ENCODE measurements at places on chromosomes 12 and 14.
A peak's percentile ranks its signal among the peaks of the same experiment; 100 is the strongest.

GRCh38 chr12:96255077-96255476 lies 60.9 kb downstream of the ELK3 start:
- DNase-seq = peak; percentile 40

DNA sequence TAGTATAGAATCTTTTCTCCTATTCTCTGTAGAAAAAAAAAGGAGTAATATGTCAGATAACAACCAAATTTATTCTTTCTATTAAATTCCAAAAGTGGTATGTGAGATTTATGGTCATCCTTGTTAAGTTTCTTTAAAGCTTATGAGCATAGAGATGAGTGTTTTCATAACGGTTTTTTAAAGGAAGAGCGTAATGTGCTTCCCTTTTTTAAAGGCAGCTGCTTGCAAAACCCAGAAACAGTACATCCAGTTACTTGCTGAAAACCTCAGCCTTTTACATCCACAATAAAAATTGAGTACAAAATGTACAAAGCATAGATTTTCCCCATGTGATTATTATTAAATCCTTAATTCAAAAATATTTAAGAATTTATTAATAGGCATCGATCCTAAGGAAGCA lies 53.6 kb upstream of the CD163 start:
- DNase-seq = no peak

GRCh38 chr14:99212646-99213045 lies 59.4 kb downstream of the BCL11B start:
- no peak for DNase-seq

GRCh38 chr12:48978291-48978740 lies at the start of gene WNT1:
TSS of gene WNT1 (plus strand) at chr12:48978322. CDS start at chr12:48978651, 329 bp downstream.
- DNase-seq = no peak

DNA sequence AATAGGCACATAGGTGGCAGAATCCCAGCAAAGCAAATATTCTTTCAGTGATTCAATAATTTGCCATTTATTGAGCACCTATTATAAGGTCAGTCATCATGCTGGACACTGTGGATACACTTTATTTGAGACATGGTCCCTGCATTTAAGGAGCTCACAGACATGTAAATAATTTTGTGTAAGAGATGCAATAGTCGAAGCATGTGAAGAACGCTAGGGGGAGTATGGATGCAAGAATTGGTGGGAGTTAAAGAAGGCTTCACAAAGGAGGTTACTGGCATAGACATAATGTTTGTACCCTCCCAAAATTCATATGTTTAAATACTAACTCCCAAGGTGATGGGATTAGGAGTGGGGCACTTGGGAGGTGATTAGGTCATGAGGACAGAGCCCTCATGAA lies 260.6 kb upstream of the GARIN6 start:
- DNase-seq = peak; percentile 18

- no peak for DNase-seq
These were observed 61.9 kb downstream of the SMUG1 start for GRCh38 chr12:54126696-54127537.

DNA sequence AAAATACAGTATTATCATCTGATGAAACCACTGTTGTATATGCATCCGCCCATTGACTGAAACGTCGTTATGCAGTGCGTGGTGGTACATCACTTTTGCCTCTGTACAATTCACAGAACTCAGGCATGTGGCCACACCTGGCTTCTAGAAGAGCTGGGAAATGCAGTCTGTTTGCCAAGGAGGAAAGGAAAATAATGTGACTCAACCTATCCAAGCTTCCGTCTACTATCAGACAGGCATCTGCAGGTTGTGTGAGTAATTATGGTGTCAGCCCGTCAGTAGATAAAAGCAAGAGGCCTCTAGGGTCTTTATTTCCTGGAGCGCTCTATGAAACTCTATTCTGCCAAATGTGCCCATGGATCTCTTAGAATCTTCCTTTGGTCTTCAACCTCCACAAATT lies 111.6 kb downstream of the BBS10 start:
- DNase-seq = no peak

- peak; percentile 66 for DNase-seq
These were observed 196.2 kb downstream of the CACNA1C start for GRCh38 chr12:2248901-2249381.

DNA sequence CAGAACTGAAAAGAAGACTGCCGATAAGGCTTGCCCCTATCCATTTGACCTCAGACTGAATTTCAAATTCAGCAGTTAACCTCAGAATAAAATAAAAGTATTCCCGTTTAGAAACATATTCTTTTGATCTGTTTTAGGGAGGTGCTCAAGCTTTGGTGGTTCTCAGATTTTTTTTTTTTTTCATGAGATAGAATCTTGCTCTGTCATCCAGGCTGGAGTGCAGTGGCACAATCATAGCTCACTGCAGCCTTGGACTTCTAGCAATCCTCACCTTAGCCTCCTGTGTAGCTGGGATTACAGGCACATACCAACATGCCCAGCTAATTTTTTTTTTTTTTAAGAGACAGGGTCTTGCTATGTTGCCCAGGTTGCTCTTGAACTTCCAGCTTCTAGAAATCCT lies 15.5 kb downstream of the AEBP2 start:
- no peak for DNase-seq

DNA sequence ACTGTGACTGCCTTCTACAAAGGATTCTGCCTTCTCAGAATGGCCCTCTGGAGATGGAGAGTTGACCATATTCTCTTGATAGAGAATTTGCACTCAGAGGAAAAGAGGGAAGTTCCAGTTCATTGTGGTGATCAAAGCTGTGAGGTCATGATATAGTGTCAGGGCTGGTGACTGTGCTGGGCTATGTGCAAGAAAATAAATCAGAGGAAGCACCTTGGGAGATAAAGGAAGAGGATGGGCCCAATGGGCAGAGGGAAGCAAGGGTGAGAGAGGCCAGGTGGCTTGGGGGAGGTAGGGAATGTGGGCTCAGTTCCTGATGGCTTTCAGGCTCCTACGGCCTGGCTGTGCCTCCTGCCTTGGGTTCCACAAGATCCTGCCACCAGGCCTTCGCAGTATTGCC lies 145.8 kb downstream of the SLC8A3 start:
- no peak for DNase-seq

GRCh38 chr12:76421046-76421445 lies 72.8 kb upstream of the BBS10 start:
- no peak for DNase-seq

DNA sequence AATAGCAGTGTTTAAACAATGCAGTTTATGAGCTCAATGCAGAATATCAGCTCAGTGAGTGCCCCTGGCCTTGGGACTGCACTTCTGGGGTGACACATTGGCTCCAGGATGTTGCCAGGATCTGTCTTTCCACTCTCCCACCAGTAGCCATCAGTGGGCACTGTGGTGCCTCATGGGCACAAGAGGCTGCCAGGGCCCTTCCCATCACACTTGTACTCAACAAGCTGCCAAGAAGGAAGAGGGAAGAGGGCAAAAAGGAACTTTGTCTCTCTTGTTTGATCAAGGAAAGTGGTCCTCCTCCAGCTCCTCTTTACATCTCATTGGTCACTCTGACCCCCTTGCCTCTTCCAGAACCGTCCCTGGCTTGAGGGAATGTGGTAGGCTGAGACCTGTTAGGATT lies 115.9 kb downstream of the AACS start:
- no peak for DNase-seq

- DNase-seq = peak; percentile 80
These were observed at the start of gene FBXO21 for GRCh38 chr12:117190210-117190781. TSS of gene FBXO21 (minus strand) at chr12:117190470. CDS start at chr12:117190456, 14 bp downstream.

DNA sequence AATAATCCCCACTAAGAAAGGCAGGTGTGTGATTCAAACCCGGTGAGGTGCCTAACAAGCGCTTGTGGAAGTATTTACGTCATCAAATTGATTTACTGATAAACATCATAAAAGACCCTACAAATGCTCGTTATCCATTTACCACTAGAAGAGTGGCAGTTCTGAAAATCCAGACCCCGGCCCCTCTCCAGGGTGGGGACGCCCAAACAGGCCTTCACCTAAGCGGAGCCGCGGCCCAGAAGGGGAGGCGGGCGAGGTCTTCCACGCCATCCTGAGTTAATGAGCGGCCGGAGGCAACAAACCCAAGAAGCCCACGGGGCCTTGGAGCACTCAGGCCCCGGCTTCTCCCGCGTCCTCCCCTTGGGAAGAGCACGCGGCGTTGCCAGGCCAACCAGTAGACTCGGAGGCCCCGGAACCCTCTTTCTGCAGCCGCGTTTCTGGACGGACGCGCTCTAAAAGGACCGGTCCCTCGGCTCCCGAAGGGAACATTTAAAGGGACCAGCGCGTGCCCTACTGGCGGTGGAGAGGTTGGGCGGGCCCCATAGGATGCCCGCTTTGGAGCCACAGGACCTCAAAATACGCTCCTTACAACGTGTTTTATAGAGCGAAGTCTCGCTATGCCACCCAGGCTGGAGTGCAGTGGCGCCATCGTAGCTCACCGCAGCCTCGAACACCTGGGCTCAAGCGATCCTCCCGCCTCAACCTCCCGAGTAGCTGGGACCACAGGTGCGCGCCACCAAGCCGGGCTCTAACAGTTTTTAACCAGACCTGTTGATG lies 3.5 kb downstream of the PTPN21 start:
- peak; percentile 87 for DNase-seq

GRCh38 chr12:48296586-48297282 lies 54.0 kb downstream of the ZNF641 start:
- peak; percentile 64 for DNase-seq

DNA sequence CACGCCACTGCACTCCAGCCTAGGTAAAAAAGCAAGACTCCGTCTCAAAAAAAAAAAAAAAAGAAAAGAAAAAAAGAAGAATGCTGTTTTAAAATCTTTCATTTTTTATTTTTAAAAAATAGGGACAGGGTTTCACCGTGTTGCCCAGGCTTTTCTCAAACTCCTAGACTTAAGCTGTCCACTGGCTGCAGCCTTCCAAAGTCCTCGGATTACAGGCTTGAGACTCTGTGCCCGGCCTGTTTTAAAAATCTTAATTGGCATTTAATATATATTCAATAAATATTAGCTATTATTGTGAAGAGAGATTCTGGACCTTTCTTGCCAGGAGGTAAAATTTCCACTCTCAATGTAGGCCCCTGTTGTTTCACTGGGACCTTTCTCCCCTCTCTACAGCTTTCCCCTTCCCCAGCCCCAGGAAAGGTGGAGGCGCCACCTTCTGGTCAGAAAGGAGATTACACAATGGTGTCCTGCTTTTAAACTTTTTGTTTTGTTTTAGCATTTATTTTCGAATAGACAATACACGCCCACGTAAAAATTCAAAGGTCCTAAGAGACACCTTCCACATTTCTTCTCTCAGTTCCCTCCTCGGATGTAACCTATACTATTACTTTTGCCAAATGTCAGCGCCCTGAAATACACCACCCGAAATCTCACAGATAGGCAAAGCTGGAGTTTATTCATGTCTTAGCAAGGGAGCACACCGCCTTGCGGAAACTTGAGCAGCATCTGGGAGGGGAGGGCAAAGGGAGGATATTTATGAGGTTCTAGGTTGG lies 23.8 kb upstream of the PHC1 start:
- peak; percentile 11 for DNase-seq

GRCh38 chr14:72318648-72319047 lies 386.4 kb downstream of the RGS6 start:
- no peak for DNase-seq

GRCh38 chr12:127083008-127083949 lies 1183.7 kb upstream of the TMEM132C start:
- DNase-seq = peak; percentile 69

DNA sequence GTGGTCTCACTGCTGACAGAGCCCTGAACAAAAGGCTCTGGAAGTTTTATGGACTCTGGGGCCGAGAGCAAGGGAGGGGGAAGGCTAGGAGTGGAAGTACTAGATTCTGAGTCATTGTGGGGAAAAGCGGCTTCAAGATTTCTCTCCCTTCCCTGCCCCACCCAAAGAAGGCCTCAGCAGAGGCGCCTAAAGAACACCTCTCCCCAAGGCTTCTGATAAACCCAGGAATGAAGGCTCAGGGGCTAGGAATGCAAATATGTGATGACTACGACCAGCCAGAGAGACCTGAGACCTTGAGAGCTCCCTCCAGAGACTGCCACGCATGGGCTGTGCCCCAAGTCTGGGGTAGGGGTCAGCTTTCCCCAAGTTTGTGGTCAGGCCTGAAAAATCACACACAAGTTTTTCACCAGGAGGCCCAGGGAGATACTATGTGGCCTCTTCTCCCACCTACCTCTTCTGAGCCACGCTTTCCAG lies 130.7 kb upstream of the HIF1A start:
- DNase-seq = peak; percentile 83

DNA sequence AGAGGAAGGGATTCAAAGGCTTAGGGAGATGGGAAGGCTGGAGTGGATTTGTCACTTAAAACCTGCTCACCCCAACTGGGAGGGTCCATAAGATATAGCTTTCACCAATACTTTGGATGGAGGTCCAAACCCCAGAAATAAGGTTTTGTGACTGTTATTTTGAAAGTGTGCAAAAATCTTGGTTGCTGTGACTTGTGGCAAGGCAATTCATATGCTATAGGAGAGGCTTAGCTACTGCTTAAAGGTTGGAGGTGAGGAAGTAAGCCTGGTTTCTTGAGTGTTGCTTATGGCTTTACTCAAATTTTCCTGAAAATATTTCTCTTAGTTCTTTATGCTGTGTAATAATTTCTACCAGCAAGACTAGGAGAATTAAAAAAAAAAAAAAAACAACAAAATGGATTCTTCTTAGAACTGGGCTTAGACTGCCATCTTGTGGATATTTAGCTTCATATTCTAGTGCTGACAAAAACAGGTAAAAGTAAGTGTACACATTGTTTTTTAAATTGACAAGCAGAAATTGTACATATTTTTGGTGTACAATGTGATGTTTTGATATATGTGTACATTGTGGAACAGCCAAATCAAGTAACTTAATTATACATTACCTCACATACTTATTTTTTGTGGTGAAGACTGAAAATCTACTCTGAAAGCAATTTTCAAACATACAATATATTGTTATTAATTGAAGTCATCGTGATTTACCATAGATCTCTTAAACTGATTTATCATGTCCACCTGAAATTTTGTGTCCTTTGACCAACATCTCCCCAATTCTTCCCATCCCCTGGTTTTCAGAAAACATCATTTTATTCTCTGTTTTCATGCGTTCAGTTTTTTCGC lies 23.0 kb downstream of the PDE6H start:
- DNase-seq = peak; percentile 56

- no peak for DNase-seq
These were observed 1.9 kb upstream of the KLHDC1 start for GRCh38 chr14:49691031-49691430.

DNA sequence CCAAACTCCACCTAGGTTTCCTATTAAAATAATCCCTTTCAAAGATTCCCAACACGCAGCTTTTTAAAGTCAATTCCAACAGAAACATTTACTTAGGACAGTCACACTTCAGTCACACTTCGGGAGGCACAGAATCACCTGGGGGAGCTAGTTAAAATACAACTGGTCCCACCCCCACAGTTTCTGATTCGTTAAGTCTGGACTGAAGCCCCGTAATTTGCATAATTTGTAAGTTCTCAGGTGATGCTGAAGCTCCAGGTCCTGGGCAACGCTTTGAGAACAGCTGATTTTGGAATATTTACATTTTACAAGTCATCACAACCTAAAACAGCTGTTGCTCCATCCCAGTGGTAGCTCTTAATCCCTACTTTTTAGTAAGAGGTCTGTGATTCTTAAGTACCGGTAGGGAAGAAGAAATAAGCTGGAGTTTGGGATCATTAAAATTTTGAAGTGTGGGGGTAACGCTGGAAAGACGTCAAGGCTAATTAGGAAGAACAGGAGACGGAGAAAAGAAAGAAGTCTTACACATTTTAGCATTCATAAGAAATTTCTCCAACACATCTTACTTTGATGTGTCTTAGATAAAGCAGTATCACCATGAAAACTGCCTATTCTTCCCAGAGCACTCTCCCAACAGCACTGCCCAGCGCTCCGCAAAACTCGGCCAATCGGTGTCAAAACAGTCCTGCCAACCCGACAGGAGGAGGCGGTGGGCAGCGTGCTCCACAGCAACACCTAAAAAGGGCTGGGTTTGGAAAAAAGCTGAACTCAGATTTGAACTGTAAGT lies 1.1 kb downstream of the IPO8 start:
- peak; percentile 19 for DNase-seq

GRCh38 chr12:76556368-76556767 lies 3.2 kb downstream of the OSBPL8 start:
- no peak for DNase-seq

All from fibroblast of gingiva (primary cell).